GM23248 (cell line): ENCODE measurements at places on chromosomes 13 and 19. TPM values are rescaled to one million over a fixed set of nuclear protein-coding genes. Genes with fewer than 3 reads are reported as not detected.

GRCh38 chr13:75153834-75154233 is 328.1 kb downstream of the TBC1D4 start:
- DNase-seq, result peak; percentile 66

- peak; percentile 43 for DNase-seq
Measured at GRCh38 chr13:57631596-57632275, at the start of gene PCDH17. PCDH17 (plus strand) TSS chr13:57631744; CDS start chr13:57632547, 803 bp downstream.

DNA sequence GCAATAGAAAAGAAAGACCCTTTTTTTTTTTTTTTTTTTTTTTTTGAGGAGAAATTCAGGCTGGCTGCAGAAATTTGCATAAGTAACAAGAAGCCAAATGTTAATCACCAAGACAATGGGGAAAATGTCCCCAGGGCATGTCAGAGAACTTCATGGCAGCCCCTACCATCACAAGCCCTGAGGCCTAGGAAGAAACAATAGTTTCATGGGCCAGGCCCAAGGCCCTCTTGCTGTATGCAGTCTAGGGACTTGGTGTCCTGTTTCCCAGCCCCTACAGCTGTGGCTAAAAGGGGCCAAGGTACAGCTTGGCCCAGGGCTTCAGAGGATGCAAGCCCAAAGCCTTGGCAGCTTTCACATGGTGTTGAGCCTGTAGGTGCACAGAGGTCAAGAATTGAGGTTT is 88.4 kb upstream of the TPP2 start:
- no peak for DNase-seq

- no peak for DNase-seq
Measured at GRCh38 chr19:54458648-54459281, 4.8 kb downstream of the LENG9 start.

DNA sequence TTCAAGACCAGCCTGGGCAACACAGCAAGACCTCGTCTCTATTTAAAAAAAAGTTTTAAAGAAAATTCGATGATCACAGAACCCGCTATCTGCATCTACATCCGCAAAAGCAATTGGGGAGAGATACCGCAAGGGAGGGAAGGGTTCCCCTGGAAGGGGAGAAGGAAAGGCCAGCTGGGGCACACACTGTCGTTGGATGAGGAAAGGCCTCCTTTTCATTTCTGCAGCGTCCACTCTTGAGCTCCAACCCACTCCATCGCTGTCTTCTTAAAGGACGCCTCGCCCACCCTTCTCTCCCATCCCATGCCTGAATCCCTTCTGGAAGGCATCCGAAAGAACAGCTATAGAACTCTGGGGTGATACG is 3.2 kb upstream of the PRKCG start:
- peak; percentile 42 for DNase-seq

DNA sequence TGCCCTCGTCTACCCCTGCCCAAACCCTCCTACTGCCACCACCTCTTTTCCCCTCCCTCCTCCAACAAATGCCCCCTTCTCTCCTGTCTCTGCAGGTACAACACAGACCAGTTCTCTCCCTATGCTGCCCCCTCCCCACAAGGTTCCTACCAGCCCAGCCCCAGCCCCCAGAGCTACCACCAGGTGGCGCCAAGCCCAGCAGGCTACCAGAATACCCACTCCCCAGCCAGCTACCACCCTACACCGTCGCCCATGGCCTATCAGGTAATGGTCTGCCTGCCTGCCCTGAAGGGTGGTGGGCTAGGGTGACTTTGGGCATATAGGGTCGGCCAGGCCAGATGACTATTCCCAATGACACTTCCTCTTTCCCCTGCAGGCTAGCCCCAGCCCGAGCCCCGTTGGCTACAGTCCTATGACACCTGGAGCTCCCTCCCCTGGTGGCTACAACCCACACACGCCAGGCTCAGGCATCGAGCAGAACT is 6.5 kb upstream of the TIMM50 start:
- DNase-seq, result peak; percentile 49

DNA sequence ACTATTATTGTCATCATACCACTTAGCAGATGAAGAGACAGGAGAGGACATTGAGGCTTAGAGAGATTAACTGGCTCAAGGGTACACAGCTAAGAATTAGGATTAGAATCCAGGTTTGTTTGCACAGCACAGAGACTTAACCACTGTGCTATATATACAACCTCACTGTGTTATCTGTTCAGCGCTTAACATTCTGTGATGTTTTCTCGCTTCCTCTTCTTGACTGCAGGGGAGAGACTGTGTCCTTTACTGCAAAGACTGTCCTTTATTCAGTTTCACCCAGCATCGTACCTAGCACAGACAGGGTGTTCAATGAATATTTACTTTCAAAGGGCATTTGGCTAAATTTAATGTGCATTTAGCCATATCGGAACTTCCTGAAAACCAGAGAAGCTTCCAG is 54.9 kb upstream of the PCDH8 start:
- no peak for DNase-seq

DNA sequence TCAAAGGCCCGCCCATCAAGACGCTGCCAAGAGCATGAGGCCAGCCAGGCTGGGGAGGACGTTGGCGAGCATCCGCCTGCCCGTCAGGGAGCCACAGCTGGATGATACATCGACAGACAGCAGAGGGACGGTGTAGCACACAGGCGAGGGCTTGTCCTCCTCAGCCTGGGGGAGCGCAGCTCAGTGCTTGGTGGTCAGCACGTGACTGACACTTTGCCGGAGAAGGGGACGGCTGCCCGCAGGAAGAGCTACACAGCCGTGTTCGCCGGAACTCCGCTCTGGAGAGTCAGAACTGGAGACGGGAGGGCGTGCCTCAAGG is 34.1 kb downstream of the CSNK1G2 start:
- peak; percentile 17 for DNase-seq

DNA sequence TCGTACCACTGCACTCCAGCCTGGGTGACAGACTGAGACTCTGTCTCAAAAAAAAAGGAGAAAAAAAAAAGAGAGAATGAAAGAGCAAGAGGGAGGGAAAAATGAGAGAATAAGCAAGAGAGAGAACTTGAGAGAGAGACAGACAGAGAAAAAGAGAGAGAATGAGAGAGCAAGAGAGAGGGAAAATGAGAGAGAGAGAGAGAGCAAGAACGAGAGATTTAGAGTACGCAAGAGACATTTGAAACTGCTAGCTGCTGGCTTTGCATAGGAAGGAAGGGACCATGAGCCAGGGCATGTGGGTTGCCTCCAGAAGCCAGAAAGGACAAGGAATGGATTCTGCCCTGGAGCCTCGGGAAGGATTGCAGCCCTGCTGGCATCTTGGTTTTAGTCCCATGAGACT is 9.6 kb upstream of the ADGRE1 start:
- DNase-seq, result no peak

DNA sequence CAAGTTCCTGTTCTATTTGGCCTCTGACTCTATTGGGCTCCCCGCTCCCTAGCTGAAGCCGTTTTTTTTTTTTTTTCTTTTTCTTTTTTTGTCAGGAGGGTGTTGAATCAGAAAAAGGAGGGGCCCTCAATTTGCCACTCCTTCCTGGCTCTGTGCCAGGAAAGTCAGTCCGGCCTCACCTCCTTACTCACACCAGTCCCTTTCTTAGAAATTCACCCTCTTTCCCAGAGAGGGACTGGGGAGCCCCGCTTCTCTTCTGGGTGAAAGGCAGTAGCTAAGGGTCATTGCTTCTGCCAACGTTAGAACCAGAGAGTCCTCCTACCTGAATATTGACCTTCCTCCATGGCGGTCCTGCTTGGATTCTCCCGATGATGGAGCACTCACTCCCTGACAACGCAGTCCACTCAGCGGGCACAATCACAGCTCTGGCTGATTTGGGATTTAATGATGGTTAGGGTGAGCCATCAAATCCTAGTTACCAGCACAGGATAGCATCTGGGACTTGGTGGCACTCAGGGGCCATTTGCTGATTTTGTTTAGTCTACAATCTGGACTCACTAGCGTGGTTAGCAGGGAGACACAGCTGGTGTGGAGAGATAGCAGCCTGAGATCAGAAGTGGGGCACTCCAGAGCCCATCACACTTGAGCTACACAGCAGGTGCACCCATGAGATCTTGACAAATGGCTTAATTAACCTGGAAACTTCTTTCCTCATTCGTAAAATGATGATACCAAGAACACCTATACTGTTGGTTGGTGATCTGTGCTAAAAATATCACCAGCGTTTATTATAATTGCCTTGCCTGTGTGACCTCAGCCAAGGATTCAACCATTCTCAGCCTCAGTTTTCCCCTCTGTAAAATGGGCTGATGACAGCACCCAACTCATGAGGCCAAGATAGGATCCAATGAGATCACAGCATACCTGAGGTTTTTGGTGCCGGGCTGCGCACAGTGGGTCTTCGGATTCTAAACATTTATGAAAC is 2.2 kb downstream of the FCER2 start:
- DNase-seq, result peak; percentile 37

KLK3 gene
- not detected in 2 replicates for polyA plus RNA-seq

RFC3 gene
- polyA plus RNA-seq, result 11.5 and 13.1 TPM in 2 replicates

FPR1 gene
- polyA plus RNA-seq, result not detected in 2 replicates

GIPC3 gene
- 0.06 TPM in 1 of 2 replicates, not detected in the other for polyA plus RNA-seq
